ENCODE measurements at places on chromosomes 12 and 14. TPM values are rescaled to one million over a fixed set of nuclear protein-coding genes. Genes with fewer than 3 reads are reported as not detected.

- no peak for DNase-seq
Observed at GRCh38 chr12:31999692-32000091, 40.5 kb downstream of the RESF1 start.

DNA sequence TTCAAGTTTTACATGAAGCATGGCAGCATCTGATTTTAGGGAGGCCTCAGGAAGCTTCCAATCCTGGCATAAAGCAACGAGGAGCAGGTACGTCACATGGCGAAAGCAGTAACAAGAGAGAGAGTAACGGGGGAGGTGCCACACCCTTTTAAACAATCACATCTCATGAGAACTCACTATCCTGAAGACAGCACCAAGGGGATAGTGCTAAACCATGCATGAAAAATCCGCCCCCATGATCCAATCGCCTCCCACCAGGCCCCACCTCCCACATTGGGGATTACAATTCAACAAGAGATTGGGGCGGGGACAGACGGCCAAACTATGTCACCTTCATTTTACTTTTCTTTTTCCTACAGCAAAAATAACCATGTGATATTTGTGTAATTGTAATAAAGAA, 7.2 kb upstream of the MAP3K9 start:
- no peak for DNase-seq

The RBMS2 gene
- total RNA-seq, result 7.5 TPM

The RNASE1 gene
- total RNA-seq, result 1.3 TPM

- no peak for DNase-seq
Observed at GRCh38 chr14:93295541-93296220, 37.2 kb downstream of the BTBD7 start.

DNA sequence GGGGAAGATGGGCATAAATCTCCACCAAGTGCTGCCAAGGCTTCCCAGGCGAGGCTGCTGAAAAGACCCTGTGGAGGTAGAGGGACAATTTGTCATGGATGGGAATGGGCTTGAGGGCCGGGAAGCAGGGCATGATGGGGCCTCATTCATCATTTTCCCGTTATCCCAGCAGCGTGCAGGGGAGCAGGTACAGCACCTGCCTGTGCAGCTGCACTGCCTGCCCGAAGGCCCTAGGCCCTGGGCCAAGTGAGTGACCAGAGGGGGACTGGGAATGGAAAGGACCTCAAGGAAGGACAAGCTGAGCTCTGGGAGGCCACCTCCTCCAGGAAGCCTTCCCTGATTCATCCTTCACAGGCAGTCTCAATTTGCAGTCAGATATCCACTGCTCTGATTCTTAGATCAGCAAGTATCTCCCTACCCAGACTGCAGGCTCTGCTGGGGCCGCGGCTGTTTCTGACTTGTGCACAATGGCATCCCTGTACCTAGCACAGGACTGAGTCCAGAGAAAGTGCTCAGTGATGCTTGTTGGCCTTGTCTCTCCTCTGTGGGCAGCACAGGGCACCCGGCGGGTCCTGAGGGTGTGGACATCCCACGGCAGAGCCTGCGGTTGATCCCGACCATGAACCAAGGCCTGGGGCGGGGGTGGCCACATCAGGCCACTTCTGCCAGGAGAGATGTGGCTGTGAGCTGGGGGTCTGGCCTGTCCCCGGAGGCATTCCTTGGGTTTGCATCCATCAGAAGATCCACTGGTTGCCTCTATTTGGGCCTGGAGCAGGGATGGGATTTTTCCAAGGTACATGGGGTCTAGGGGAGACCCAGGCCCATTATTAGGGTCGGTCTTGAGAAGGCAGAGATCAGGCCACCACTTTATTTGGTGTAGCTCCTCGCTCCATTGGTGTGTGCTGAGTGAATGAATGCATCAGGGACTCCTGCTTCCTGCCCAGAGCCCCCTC, 167.3 kb upstream of the RTL1 start:
- DNase-seq, result no peak

The TRIM9 gene
- total RNA-seq, result 3.2 TPM

The TMPRSS12 gene
- not detected for total RNA-seq

The TMTC1 gene
- total RNA-seq, result 0.27 TPM

DNA sequence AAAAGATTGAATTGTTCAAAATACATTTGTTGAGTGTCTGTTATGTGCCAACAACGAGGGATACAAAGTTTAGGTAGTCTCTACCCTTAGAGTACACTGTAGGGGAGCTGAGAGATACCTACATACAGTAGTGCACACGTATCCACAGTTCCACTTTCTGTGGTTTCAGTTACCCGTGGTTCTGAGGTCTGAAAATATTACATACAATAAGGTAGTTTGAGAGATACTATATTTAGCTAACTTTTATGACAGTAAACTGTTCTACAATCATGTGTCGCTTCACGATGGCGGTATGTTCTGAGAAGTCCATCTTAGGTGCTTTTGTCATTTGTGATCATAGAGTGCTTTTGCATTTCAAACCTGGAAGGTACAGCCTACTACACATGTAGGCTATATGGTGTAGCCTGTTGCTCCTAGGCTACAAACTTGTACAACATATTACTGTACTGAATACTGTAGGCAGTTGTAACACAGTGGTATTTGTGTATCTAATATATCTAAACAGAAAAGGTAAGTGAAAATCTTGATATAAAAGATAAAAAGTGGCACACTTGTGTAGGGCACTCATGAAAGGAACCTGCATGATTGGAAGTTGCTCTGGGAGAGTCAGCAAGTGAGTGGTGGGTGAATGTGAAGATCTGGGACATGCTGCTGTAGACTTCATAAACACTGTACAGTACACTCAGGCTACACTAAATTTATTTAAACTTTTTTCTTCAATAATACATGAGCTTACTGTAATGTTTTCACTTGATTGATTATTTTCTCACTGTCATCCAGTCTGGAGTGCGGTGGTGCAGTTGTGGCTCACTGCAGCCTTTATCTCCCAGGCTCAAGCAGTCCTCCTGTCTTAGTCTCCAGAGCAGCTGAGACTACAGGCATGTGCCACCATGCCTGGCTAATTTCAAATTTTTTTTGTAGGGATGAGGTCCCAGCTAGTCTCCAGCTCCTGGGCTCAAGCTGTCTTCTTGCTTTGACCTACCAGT, 4.0 kb downstream of the CPSF6 start:
- DNase-seq, result no peak

The ARHGAP9 gene
- 125 TPM for total RNA-seq

DNA sequence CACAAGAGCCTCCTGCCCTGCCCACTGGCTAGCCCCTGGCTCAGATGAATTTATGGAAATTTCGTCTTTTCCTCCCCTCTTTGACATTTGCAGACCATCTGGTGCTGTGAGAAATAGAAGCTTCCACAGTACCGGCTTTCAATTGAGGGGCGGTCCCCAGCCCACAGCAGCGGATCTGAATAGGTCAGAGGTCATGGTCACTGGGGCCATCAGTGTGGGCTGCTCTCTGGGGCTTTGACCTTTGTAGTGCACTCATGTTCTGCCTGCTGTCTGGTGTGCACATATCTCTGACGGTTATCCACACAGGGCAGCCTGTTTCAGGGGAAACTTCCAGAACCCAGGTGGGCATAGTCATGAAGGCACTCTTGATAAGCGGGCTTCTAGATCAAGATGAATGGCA, 2.5 kb upstream of the RFLNA start:
- DNase-seq, result no peak

GRCh38 chr12:46110928-46111699, 120.7 kb upstream of the SCAF11 start:
- DNase-seq, result no peak

DNA sequence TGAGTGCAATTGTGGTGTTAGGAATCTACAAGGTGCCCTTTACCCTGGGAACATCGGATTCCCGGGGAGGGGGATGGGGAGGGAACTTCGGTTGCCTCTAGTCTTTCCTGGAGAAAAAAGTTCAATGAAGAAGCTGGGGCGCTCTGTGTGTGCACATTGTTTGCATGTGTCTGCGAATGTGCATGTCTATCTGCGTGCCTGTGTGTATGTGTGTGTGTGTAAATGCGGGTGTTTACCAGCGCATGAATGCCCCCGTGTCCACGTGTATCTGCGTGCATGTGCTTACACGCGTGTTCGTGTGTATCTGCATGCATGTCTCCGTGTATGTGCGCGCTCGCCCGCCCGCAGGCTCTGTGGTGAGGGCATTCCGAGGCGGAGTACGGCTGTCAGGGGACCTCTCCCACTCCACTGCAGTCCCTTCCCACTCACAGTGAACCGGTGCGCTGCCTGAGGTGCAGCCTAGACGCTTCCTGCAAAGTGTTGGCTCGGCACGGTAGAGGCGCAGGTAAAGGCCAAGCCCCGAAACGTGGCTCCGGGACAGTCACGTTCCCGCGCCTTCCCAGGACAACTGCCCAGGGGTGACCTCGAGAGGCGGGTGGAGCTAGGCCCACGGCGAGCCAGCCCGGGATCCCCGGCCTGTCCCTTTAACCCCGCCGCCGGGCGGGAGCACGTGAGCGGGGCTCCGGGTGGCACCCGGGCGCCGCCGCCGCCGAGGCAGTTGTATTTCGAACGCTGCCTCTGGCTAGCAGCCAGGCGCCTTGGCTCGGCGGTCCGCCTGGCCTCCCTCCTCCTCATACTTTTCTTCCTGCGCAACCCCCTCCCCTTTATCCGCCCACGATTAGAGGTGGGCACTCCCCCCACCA, 539 bp upstream of the HMGA2 start:
- peak; percentile 40 for DNase-seq

The SLC2A14 gene
- total RNA-seq, result 1.9 TPM

- no peak for DNase-seq
Observed at GRCh38 chr14:95313190-95313589, 6.5 kb downstream of the CLMN start.

DNA sequence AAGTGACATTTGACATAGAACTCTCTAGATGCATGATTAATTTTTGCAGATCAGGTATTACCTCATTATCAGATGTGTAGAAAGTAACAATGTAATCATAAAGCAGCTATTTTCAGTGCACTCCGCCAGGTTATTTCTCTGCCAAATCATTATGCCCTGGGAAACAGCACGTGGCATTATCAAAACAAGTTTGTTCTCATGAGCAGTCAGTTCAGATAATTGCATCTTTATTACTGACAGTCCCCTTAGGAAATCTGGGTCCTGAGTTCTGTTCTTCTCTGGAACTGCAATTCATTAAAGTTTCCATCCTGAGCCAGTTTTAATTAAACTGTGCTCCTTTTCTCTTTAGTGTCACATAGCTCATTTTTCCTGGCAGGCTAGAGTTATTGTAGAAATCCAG, 94.7 kb upstream of the KRR1 start:
- no peak for DNase-seq

- DNase-seq, result no peak
Observed at GRCh38 chr12:95397571-95397970, 76.4 kb upstream of the METAP2 start.

The ADSS1 gene
- 3.8 TPM for total RNA-seq

The SLC7A8 gene
- total RNA-seq, result 2.2 TPM

GRCh38 chr12:75660107-75660530, 148.7 kb upstream of the KRR1 start:
- DNase-seq, result no peak

DNA sequence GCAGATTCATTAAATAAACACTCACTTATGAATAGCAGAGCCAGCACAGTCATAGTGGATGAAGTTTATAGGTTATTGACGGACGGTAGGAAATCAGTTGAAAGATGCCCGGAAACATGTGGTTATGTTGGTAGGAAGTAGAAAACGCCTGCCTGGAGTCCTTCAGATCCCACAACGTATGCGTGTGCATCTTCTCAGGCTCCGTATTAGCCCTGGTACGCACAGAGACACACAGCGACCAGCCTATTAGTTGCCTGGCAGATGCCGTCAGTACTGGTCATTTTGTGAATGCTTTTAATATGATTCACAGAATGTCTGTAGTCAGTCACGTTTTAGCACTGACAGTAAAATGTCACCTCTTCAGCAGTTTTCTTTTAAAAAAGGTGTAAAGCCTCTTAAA, 196.4 kb downstream of the RGS6 start:
- DNase-seq, result no peak

DNA sequence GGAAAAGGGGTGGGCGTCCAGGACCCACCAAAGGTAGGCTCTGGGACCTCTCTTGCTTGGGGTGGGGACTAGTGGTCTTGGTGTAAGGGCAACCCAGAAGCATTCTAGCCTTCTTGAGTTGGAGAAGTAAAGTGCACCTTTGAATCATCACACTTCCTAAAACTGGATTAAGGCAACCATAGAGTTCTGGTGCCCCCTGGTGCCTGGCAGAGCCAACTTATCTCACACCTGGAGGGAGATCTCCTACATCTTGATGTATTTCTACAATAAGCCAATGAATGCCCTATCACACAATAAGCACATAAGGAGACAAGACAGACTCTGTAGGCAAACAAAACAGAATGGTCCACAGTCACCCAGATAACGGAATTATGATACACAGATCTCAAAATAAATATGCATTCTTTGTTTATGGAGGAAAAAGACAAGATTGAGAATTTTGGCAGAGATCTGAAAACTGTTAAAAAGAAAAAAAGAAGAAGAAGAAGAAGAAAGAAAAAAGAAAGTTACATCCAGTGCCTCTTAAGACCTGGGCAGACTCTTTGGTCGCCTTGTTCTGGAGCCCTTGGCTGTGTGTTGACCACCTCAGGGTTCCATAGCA, 95.9 kb upstream of the PPP2R5C start:
- DNase-seq, result peak; percentile 82

GRCh38 chr14:95703805-95704204, 10.1 kb downstream of the TCL1A start:
- no peak for DNase-seq

GRCh38 chr12:110920324-110920910, at the start of gene MYL2:
Gene MYL2 (minus strand): TSS chr12:110920579. CDS start chr12:110920529, 50 bp downstream.
- DNase-seq, result no peak

The GPD1 gene
- total RNA-seq, result under 0.01 TPM

The IKZF4 gene
- total RNA-seq, result 5.4 TPM

The SPIC gene
- total RNA-seq, result not detected

DNA sequence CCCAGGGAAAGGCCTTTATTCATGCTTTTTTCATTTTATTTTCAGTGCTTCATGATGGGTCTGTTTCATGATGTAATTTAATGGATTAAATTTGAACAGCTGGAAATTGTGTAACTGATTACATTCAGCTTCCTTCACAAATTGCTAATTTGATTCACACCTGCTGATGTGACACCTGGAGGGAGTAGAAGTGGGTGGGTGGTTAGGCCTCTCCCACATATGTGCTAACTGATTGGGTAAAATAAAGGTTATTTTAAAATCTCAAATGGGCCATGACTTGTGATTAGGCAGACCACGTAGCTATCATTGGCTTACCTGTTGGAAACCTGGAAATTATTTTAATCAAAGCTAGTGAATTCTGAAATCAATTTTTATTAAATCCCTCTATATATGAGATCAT, 142.1 kb downstream of the GXYLT1 start:
- DNase-seq, result no peak

DNA sequence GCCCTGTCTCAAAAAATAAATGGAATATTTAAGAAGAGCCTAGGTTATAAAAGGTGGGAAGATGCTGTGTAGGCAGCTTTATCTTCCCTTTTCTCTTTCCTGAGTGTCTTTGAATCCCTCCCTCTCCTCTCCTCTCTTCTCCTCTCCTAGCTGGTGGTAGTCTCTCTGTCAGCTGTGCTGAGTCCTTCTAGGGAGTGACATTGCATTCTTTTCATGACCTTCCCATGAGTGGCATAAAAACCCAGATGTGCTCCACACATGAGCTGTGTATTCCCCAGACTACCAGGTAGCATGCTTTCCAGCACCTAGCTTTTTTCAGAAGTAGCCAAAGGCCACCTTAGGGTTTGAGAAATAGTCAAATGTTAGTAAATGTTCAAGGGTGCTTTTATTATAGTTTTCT, 23.6 kb downstream of the SAMD4A start:
- no peak for DNase-seq

Measured in hematopoietic multipotent progenitor cell (in vitro differentiated cells).